ENCODE measurements at places on chromosomes 7 and 10.

DNA sequence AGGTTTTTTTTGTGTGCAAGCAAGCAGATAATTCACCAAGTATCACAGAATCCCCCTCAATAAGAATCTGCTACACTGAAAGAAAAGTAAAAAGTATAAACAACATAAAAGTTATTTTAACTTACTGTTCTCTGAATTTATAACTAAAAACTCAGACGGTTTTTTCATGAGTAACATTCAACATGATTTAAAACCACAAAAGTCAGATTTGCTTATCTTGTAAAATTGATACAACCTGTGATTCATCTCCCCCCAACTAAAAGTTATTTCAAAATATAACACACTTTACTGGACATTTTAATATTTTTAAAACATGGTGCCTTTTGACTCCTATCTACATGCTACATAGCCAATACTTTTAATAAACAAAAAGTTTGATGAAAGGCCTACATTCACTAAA, 32.8 kb downstream of the TSPAN12 start:
- no peak for DNase-seq

- no peak for DNase-seq
Measured at GRCh38 chr10:93072713-93073538, 767 bp upstream of the CYP26A1 start.

- DNase-seq = no peak
Measured at GRCh38 chr7:24793982-24794648, 36.9 kb upstream of the GSDME start.

DNA sequence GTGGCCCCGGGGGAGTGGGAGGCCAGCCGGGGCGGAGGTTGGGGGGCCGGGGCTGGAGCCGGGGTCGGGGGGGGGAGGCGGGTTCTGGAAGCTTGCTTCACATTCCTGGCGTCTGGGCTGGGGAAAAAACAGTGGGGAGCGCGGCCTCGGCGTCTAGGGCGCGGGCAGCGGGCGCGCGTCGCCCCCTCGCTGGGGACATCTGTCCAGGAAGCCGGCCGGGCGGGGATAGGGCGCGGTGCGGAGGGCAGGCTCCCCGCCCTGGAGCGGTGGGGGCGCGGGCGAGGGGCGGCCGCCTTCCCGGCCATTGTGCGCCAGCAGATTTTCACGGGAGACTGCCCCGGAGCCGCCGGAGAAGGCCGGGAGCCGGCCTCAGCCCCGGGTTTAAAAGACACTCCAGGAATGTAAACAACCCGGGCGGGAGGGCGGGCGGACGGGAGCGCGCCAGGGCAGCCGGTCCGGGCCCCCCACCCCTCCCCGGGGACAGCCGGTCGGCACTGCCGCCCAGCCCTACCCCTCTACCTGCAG, 1.4 kb downstream of the ZMIZ1 start:
- DNase-seq = no peak

DNA sequence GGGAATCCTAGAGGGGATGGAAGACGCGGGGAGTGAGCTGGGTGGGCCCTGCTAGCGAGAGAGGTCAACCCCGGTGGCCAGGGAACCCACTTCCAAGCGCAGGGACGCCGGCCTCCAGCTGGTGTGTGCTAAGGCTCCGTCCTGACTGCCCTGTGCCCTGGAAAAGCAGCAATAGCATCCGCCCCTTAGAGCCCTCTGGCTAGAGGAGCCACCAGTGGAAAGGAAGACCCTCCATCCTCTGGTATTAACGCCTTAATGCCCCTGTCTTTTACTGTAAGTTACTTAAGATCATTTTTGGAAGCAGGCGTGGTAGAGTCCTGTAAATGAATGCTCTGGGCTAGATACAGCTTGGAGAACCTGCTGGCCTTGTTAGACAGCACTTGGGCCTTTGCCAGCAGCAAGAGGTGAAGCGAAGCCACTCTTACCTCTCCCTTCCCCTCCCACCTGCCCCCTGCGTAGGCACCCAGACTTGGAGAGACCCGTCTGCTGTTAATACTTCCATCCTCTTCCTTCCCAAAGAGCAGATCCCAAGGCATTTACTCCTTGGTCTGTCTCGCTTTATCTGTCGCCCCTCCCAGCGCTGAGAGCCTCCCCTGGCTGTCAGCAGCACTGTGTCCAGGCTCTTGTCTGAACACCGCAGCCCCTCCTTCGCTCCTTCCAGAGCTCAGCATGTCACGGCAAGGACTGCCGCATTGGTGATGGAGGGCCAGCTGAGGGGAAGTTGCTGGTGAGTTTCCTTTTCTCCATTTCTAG, 4.6 kb downstream of the REPIN1 start:
- DNase-seq = no peak

GRCh38 chr7:156219307-156220077, 407.2 kb upstream of the SHH start:
- no peak for DNase-seq

GRCh38 chr10:124448696-124449169, 1.1 kb downstream of the NKX1-2 start:
- DNase-seq = no peak
